Mesenchymal stem cell (in vitro differentiated cells and primary cell): ENCODE measurements at places on chromosomes 16 and 17.
A peak's percentile ranks its signal among the peaks of the same experiment; 100 is the strongest.

GRCh38 chr17:47694581-47695428 lies 844 bp downstream of the TBKBP1 start:
- no peak overlapping the region for H3K27ac ChIP-seq
- peak overlapping the region; percentile 79 for H3K4me3 ChIP-seq
- no peaks in the 10 kb centered on the region for H3K27me3 ChIP-seq
- H3K4me1 ChIP-seq, result peaks cover 25% of the 10 kb centered on the region

GRCh38 chr17:9087921-9088320 lies 66.6 kb downstream of the NTN1 start:
- no peaks in the 10 kb centered on the region for H3K4me1 ChIP-seq
- H3K36me3 ChIP-seq, result no peaks in the 10 kb centered on the region
- no peak overlapping the region for H3K4me3 ChIP-seq
- H3K27ac ChIP-seq, result no peak overlapping the region

DNA sequence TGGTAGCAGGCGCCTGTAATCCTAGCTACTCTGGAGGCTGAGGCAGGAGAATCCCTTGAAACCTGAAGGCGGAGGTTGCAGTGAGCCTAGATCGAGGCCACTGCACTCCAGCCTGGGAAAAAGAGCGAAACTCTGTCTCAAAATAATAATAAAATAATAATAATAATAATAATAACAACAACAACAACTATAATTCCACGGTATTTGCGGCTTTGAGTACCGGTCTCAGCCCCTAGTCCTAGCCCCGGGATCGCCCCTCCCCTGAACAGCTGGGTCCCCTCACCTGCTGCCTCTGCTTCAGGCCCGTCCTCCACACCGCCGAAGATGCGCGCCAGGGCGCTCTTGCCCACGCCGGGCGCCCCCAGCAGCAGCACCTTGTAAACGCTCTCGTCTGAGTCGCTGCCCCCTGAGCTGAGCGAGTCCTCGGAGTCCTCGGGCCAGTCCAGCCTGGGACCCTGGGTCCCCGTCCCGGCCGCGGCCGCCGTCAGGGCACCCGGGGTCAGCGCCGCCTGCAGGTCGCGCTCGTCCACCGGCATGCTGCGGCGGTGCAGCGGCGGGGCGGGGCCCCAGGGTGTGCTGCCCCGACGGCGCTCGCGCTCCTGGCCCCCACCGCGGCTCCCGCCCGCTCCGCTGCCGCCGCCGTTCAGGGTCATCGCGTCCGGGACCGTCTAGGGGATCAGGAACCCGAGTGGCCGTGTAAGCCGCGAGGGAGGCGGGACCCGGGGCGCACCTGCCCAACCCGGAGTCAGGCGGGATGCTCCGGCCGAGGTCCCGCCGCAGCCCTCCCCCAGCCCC lies 611 bp downstream of the RRAD start:
- H3K27me3 ChIP-seq, result peaks cover 34% of the 10 kb centered on the region
- peak; percentile 41 for DNase-seq
- H3K36me3 ChIP-seq, result no peaks in the 10 kb centered on the region
- no peak overlapping the region for H3K27ac ChIP-seq
- H3K4me1 ChIP-seq, result peaks cover 54% of the 10 kb centered on the region

DNA sequence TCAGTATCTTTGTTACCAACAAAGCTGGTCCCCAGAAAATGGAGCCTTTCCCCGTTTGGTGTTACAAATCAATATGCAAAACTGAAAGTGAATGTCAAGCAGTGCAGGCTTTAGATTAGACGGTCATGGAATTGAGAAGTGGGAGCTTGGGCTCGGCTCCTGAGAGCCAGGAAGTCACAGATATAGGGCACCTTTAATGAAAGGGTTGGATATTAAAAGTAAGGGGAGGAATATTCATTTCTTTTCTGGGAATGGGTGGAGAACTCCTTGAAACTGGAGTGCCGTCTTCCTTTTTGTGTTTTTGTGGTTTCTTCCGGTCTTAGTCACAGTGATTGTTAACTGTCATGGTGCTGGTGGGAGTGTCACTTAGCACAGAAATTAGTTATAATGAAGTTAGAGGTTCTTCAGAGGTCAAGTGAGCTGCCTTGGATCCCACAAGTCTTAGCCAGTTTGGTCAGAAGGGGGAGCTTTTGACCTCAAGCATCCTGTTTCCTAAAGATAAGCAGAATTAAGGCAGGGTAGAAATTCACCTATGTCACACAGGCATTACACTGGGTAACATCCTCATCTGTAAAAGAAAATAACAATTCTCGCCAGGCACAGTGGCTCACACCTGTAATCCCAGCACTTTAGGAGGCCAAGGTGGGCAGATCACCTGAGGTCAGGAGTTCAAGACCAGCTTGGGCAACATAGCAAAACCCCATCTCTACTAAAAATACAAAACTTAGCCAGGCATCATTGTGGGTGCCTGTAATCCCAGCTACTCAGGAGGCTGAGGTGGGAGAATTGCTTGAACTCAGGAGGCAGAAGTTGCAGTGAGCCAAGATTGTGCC lies 9.6 kb upstream of the EIF1 start:
- H3K27me3 ChIP-seq, result no peaks in the 10 kb centered on the region
- peak overlapping the region; percentile 69 for H3K4me3 ChIP-seq
- no peaks in the 10 kb centered on the region for H3K36me3 ChIP-seq
- peak; percentile 82 for DNase-seq

DNA sequence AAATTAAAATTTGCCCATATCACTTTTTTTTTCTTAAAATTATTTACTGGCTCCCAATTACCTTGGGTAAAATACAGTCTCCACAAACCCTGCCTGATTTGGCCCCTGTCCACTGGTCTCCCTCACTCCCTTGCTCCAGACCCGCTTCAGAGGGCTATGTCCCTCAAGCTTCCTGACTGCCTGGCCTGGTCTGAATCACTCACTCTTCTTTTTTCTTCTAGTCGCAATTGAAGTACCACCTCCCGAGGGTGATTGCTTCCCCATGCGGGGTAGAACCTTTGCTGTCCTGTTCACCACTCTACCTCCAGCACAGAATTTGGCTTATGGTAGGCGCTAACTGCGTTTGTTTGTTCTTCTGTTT lies 598 bp upstream of the PGAP3 start:
- peaks cover 13% of the 10 kb centered on the region for H3K36me3 ChIP-seq
- peak; percentile 26 for DNase-seq
- H3K27ac ChIP-seq, result peak overlapping the region; percentile 88
- H3K27me3 ChIP-seq, result no peaks in the 10 kb centered on the region

GRCh38 chr17:78224231-78225087 lies 7.0 kb upstream of the TMEM235 start:
- no peak overlapping the region for H3K4me3 ChIP-seq
- DNase-seq, result no peak
- peaks cover 7% of the 10 kb centered on the region for H3K36me3 ChIP-seq
- peaks cover 7% of the 10 kb centered on the region for H3K27me3 ChIP-seq
- H3K4me1 ChIP-seq, result peaks cover 5% of the 10 kb centered on the region

DNA sequence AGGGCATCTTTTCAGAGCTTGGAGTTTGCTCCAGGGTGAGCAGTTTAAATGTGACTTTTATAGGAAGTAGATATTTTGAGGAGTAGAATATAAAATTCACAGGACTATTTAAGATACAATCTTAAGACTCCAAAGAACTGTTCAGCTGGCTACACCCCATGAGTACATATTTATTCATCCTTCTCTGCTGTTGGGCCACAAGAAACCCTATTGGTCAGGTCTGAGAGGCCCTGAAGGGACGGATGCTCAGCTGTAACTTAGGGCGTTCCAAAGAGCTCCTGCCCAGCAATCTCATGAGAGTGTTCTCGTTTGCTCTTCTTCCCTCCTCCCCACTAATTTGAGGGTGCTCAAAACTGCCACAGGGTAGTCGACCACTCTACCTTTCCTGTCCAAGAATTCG lies 7.3 kb downstream of the ST6GALNAC2 start:
- H3K4me1 ChIP-seq, result peaks cover 1% of the 10 kb centered on the region
- H3K36me3 ChIP-seq, result no peaks in the 10 kb centered on the region
- H3K4me3 ChIP-seq, result no peak overlapping the region
- H3K27ac ChIP-seq, result no peak overlapping the region

DNA sequence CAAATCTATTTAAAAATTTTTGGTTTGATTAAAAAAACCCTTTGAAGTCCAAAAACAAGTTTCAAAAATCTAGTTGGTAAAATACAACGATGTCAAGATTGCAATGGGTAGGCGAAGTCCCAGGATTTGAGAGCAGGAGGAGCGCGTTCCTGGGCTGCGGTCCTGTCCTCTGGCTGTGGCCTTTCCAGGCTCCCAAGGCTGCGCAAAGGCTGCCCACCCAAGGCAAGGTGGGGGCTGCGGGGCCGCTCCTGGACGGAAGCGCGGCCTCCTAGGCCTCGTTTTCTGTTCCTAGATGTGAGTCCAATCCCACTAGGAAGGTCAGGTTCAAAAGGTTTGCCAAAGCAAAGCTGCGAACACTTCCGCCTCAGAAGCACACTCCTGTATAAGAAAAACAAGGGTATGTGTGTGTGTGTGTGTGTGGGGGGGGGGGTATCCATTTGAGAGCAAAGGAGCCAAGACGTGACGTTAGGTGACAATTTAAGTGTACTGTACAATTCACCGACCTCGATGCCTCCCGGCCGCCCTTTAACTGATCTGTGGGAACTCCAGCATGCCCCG lies 9.2 kb downstream of the AHSP start:
- H3K36me3 ChIP-seq, result no peaks in the 10 kb centered on the region
- no peak for DNase-seq
- H3K4me1 ChIP-seq, result no peaks in the 10 kb centered on the region
- peaks cover 8% of the 10 kb centered on the region for H3K27me3 ChIP-seq
- no peak overlapping the region for H3K4me3 ChIP-seq

- peak; percentile 49 for DNase-seq
- peaks cover 31% of the 10 kb centered on the region for H3K36me3 ChIP-seq
- H3K4me3 ChIP-seq, result no peak overlapping the region
Observed at GRCh38 chr16:68972720-68973119, 129.4 kb downstream of the TANGO6 start.

GRCh38 chr17:17872547-17873345 lies 36.0 kb upstream of the SREBF1 start:
- H3K27ac ChIP-seq, result no peak overlapping the region
- H3K27me3 ChIP-seq, result no peaks in the 10 kb centered on the region
- no peak overlapping the region for H3K4me3 ChIP-seq
- peaks cover 28% of the 10 kb centered on the region for H3K36me3 ChIP-seq

DNA sequence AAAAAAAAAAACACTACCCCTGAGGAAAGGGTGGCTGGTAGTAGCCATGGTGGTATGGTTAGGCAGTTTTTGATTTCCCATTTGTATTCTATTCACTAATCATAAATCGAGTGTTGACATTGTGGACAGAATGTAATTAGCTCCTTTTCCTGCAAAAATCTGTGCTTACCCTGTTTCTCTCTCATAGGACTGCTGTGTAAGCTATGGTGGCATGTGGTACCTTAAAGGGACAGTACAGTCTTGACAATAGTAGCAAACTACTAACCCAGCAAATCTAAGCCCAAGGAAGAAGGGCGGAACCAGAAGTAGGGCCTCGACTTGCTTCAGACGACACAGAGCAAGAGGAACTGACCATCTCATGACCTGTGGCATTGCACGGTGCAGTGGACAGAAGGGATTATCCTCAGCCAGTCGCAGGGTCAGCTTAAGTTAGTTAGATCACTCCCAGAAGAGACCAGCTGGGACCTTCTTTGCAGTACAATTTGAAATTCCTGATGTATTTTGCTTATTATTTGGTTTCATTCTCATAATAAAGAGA lies 36.3 kb downstream of the POLR3E start:
- no peaks in the 10 kb centered on the region for H3K4me1 ChIP-seq
- H3K27ac ChIP-seq, result no peak overlapping the region
- H3K36me3 ChIP-seq, result peaks cover 88% of the 10 kb centered on the region
- no peaks in the 10 kb centered on the region for H3K27me3 ChIP-seq
- DNase-seq, result no peak

- DNase-seq, result no peak
- no peak overlapping the region for H3K4me3 ChIP-seq
- no peak overlapping the region for H3K27ac ChIP-seq
- H3K4me1 ChIP-seq, result no peaks in the 10 kb centered on the region
- no peaks in the 10 kb centered on the region for H3K27me3 ChIP-seq
- H3K36me3 ChIP-seq, result peaks cover 74% of the 10 kb centered on the region
Observed at GRCh38 chr17:81621494-81622130, 15.3 kb downstream of the NPLOC4 start.

- H3K4me1 ChIP-seq, result peaks cover 26% of the 10 kb centered on the region
- H3K27ac ChIP-seq, result no peak within 1 kb of the TSS
Observed at GRCh38 chr17:73644145-73645049, at the start of gene SDK2. SDK2 (minus strand) TSS chr17:73644445; CDS start chr17:73644088, 357 bp downstream.

DNA sequence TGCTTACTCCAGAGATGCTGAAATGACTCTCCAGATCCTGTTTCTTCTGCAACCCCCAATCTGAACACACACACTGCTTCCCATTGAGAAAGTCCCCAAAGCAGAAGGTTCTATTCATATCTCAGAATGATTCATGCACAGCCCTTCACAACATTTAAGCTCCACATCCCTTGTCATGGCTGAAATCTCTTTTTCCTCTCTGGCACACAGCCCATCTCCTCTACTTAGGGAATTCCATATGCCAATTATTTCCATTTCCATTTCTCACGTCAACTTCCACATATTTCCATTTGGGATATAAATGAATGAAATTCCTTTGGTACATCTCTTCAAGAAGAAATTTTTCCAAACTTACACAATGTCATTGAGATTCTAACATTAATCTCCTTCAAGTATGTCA lies 119.6 kb downstream of the CDH11 start:
- no peaks in the 10 kb centered on the region for H3K4me1 ChIP-seq
- no peak overlapping the region for H3K27ac ChIP-seq
- peak; percentile 87 for DNase-seq

GRCh38 chr17:77442976-77443747 lies 302.4 kb downstream of the SEC14L1 start:
- H3K4me1 ChIP-seq, result peaks cover 56% of the 10 kb centered on the region
- H3K4me3 ChIP-seq, result no peak overlapping the region
- H3K27ac ChIP-seq, result peak overlapping the region; percentile 51
- peaks cover 34% of the 10 kb centered on the region for H3K36me3 ChIP-seq
- no peaks in the 10 kb centered on the region for H3K27me3 ChIP-seq
- DNase-seq, result no peak

DNA sequence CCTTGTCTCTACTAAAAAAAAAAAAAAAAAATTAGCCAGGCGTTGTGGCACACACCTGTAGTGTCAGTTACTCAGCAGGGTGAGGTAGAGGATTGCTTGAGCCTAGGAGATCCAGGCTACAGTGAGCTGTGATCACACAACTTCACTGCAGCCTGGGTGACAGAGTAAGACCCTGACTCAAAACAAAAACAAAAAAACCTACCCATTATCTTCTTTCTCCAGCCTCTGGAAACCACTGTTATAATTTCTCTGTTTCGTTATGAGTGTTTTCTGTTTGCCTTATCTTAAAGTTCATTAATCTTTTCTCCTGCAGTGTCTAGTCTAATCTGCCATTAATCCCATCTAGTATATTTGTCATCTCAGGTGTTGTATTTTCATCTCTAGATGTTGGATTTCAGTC lies 18.6 kb upstream of the CLTC start:
- H3K4me3 ChIP-seq, result no peak overlapping the region
- no peaks in the 10 kb centered on the region for H3K27me3 ChIP-seq
- H3K4me1 ChIP-seq, result no peaks in the 10 kb centered on the region
- no peak overlapping the region for H3K27ac ChIP-seq

GRCh38 chr17:34606763-34607162 lies 27.4 kb downstream of the TMEM132E start:
- no peak overlapping the region for H3K4me3 ChIP-seq
- DNase-seq, result no peak
- H3K4me1 ChIP-seq, result no peaks in the 10 kb centered on the region
- H3K36me3 ChIP-seq, result no peaks in the 10 kb centered on the region

- no peak for DNase-seq
- H3K4me1 ChIP-seq, result no peaks in the 10 kb centered on the region
- no peak overlapping the region for H3K27ac ChIP-seq
Observed at GRCh38 chr16:57432989-57433388, 14.2 kb downstream of the CIAPIN1 start.

- DNase-seq, result peak; percentile 71
- H3K27me3 ChIP-seq, result no peaks in the 10 kb centered on the region
- peaks cover 5% of the 10 kb centered on the region for H3K4me1 ChIP-seq
- H3K27ac ChIP-seq, result no peak overlapping the region
- H3K4me3 ChIP-seq, result no peak overlapping the region
Observed at GRCh38 chr17:60372790-60373483, 19.0 kb downstream of the USP32 start.
